ENCODE measurements at places on chromosomes 16 and 17.

GRCh38 chr16:53556521-53556920, 53.5 kb upstream of the AKTIP start:
- no peak for DNase-seq

- no peak for DNase-seq
These were observed 3.4 kb downstream of the FBXO39 start for GRCh38 chr17:6779411-6779810.

DNA sequence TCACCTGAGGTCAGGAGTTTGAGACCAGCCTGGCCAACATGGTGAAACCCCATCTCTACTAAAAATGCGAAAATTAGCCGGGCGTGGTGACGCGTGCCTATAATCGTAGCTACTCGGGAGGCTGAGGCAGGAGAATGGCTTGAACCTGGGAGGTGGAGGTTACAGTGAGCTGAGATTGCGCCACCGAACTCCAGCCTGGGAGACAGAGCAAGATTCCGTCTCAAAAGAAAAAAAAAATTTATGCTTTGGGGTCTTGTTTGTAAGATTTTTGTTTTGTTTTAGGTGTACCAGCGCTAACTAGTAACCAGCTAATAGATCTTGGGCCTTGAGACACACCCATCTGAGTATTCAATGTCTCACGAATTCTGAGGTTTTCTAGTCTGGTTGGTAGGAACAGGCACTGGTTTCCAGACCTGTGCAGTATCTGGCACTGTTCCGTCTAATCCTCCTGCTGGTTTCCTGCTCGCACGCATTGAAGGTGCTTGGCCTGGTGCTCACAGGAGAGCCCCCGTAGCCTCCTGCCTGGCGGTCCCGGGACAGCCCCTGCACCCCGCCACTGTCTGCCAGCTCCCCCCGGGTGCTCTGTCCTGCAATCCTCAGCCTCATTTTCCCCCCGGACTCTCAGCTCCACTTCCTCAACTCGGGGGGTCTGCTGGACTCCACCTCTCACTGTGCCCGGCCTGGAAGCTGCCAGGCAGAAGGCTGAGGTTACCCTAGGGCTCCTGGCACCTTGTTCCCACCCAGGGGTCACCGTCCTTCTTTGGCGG, 10.6 kb upstream of the DUS1L start:
- DNase-seq: no peak

- peak; percentile 62 for DNase-seq
These were observed 216.0 kb downstream of the ZNF423 start for GRCh38 chr16:49639739-49640431.

DNA sequence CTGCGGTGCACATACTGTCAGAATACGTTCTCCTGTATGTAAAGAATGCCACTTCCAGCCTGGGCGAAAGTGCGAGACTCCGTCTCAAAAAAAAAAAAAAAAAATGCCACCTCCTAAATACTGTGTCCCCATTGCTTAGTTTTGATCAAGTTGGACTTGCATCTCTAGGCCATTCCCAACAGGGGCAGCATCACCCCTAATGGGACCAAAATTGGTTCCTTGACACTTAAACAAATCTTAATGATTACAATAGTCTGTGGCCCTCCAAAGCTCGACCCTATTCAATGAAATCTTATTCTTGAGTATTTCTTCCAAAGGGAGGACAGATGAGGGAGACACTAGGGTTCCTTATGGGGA, 154.7 kb upstream of the PLCG2 start:
- no peak for DNase-seq
